MCF 10A (cell line): ENCODE measurements at places on chromosomes 4 and X. TPM values are rescaled to one million over a fixed set of nuclear protein-coding genes. Genes with fewer than 3 reads are reported as not detected.

The FGFRL1 gene
- total RNA-seq: 33.5 and 33.6 TPM in 2 replicates

The PRRG3 gene
- not detected in 2 replicates for total RNA-seq

The PAGE5 gene
- total RNA-seq: not detected in 2 replicates

The HSD17B13 gene
- not detected in 2 replicates for total RNA-seq

The KLB gene
- total RNA-seq: not detected in 2 replicates

The TAF7L gene
- 0.21 TPM in 1 of 2 replicates, not detected in the other for total RNA-seq

The C4orf33 gene
- total RNA-seq: 7.4 and 10.5 TPM in 2 replicates

GRCh38 chr4:165555302-165555701 lies 176.5 kb downstream of the CPE start:
- H3K4me3 ChIP-seq: no peak overlapping the region
- no peak for DNase-seq
- no peak overlapping the region for H3K27ac ChIP-seq
- no peaks in the 10 kb centered on the region for H3K36me3 ChIP-seq
- no peaks in the 10 kb centered on the region for H3K27me3 ChIP-seq

DNA sequence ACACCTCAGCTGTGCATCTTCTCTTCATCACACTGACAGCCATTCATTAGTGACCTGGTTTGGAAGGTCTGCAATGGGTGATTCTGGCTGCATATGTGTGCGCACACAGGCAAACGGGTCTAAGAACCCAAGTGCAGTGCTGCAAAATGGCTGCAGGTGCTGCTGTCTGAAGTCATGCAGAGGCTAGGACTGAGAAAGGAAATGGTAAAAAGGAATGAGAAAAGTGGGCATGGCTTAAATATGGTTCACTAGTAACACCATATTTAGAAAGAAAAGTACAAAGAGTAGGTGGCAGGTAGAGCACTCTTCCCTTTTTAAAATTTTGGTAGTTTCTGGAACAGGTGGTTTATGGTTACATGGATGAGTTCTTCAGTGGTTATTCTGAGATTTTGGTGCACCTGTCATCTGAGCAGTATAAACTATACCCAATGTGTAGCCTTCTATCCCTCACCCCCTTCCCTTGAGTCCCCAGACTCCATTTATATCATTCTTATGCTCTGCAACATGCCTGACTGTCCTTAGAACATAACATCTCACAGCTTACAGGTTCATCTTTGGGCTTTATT lies 78.4 kb downstream of the CCNG2 start:
- H3K4me3 ChIP-seq: no peak overlapping the region
- H3K4me1 ChIP-seq: peaks cover 7% of the 10 kb centered on the region
- peaks cover 33% of the 10 kb centered on the region for H3K27me3 ChIP-seq
- DNase-seq: no peak

DNA sequence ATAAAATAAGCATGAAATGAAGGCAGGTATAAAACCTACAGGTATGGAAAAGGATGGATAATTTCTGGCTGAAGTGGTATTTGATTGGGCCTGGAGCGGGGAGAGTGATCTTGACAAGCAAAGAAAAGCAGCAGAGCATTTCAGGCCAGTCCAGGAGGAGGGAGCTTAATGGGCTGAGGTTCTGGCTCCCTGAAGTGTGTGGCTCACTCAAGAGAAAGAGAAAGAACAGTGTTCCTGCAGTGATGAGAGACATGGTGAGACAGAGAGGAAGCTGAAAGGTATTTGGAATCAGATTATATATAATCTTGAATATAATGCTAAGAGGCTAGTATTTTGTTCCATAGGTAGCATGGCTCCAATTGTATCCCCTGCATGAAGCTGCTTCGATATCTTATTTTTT lies 153.5 kb downstream of the MGST2 start:
- H3K4me1 ChIP-seq: peaks cover 15% of the 10 kb centered on the region
- H3K27ac ChIP-seq: no peak overlapping the region
- H3K36me3 ChIP-seq: no peaks in the 10 kb centered on the region
- H3K27me3 ChIP-seq: no peaks in the 10 kb centered on the region
- no peak overlapping the region for H3K4me3 ChIP-seq
- no peak for DNase-seq

DNA sequence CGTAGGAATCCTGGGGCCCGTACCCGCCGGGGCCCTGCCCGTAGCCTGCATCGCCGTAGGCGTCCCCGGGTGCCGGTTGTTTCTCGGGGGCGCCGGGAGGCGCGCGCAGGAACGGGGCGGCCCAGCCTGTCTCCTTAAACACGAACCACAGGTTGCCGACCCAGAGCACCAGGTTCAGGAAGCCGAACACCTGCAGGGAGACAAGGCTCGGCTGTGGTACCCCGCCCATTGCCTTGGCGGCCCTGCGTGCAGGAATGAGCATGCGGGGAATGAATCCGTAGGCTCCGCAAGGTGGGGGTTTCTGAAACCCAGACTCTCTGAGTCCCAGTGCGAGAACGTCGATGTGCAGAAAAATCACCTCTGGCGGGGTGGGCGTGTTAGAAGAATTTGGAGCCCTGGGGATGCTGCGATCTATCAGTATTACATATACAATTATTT lies 5.4 kb upstream of the PRICKLE3 start:
- peak overlapping the region; percentile 83 for H3K4me3 ChIP-seq
- no peak for DNase-seq
- peaks cover 16% of the 10 kb centered on the region for H3K4me1 ChIP-seq
- no peaks in the 10 kb centered on the region for H3K27me3 ChIP-seq
- peak overlapping the region; percentile 86 for H3K27ac ChIP-seq
- peaks cover 10% of the 10 kb centered on the region for H3K36me3 ChIP-seq

DNA sequence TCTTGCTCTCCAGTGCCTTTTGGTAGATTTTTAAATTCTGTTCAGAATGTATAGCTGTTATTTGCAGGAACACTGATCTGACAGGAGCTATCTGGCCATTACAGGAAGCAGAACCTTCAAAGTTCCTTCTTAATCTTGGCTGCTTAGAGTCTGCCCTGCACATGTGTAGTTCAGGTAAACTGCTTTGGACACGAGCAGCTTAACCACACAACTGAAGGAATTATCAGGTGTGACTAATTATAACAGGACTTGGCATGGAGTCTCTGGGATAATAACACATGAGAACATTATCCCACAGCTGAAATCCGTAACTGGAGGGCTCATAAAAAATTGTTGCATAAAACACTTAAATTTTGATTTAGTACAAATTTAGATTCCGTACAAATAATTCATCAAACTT lies 11.6 kb upstream of the ING2 start:
- peak overlapping the region; percentile 3 for H3K4me3 ChIP-seq
- peak overlapping the region; percentile 2 for H3K27ac ChIP-seq
- peak; percentile 38 for DNase-seq
- H3K36me3 ChIP-seq: peaks cover 7% of the 10 kb centered on the region

DNA sequence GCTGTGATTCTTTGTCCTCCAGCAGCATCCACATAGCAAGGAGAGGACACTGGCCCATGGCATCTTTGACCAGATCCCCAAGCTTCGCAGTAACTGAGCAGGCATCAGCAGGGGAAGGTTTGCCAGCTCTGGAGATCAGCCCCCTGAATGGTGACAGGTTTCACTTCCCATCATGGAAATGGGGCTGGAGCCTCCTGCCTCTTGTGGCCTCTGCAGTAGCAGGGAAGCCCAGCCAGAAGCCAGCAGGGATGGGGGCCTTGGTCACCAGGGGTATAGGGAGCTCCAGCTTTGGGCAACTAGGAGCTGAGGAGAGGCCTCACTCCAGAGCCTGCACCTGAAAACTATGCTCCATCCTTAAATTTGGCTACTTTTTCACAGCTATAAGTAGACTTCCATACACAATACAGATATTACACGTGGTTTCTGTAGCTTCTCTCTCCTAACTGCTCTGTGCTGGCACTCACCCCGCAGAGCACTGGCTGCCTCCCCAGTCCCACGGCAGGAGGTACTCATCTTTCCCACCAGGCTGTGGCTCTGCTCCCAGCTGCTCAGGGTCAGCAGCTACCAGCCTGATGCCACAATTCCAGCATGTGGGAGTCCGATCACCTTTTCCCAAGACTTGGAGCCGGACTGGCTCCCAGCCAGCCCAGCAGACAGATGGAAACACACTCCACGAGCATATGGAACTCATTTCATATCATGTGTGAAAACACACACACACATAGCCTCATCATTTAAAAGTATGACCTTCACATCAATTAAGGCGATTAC lies 2.8 kb downstream of the TMEM271 start:
- no peak overlapping the region for H3K4me3 ChIP-seq
- no peak overlapping the region for H3K27ac ChIP-seq

DNA sequence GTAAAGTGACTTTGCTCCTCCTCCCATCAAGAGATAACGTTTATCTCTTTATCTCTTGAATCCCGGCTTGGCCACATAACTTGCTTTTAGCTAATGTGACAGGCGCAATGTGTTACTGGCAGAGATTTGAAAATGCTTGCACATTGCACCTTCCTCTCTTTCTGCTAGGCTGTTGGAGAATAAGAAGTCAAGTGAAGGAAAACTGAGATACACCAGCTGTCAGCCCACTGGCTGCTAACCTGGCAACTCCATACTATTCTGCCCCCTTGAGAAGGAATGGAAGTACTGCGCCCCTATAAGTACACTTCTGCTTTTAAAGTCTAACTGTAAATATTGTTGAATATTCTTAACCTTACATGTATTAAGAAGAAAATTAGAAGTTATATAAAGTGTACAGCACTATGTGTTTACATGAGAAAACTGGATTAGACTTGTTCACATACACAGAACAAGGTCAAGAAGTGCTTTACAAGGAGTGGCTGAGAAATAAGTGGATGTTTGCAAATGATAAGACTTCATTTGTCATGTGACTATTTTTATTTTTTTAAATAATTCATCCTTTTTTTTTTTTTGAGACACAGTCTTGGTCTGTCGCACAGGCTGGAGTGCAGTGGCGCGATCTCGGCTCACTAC lies 424.5 kb upstream of the CTSO start:
- no peaks in the 10 kb centered on the region for H3K36me3 ChIP-seq
- H3K27me3 ChIP-seq: no peaks in the 10 kb centered on the region
- peak; percentile 38 for DNase-seq
- H3K4me3 ChIP-seq: no peak overlapping the region
- no peaks in the 10 kb centered on the region for H3K4me1 ChIP-seq

DNA sequence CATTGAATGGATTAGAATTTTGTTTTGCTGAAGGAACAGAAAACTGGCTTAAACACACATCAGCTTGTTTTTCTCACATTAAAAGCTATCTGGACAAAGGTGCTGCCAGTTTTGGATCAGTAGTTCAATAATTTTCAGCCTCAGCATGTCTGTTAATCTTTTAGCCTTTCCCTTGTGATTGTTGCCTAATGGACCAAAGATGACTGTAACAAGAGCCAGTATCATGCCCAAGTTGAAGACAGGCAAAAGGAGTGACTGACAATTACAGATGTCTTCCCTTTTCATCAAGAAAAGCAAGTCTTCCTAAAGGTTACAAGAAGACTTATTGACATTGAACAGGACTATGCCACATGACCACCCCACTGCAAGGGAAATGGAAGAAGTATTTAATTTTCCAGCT lies 419.7 kb downstream of the MAPK10 start:
- no peak overlapping the region for H3K4me3 ChIP-seq
- no peaks in the 10 kb centered on the region for H3K36me3 ChIP-seq
- no peaks in the 10 kb centered on the region for H3K27me3 ChIP-seq

DNA sequence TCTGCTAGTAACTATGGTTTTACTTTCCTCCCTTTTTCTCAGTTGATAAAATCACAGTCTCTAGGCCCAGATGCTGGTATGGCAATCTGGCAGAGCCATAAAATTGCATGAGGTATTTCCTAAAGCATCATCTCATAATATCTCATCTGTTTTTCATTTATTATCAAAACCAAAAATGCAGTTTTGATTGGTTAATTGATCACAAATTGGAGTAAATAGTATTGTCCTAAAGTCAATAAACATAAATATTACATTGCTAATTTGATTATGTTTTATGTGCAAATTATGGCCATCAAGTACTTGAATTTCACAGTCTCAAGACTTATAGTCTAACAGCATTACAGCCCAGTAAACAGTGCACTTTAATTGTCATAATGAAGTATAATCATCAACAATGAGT lies 2365.6 kb downstream of the ARAP2 start:
- H3K27me3 ChIP-seq: no peaks in the 10 kb centered on the region
- no peak overlapping the region for H3K4me3 ChIP-seq
- no peak overlapping the region for H3K27ac ChIP-seq
- no peaks in the 10 kb centered on the region for H3K4me1 ChIP-seq
- DNase-seq: no peak
- no peaks in the 10 kb centered on the region for H3K36me3 ChIP-seq

- peaks cover 6% of the 10 kb centered on the region for H3K36me3 ChIP-seq
- peak; percentile 50 for DNase-seq
- no peaks in the 10 kb centered on the region for H3K27me3 ChIP-seq
- H3K4me1 ChIP-seq: peaks cover 21% of the 10 kb centered on the region
These were observed 52.2 kb downstream of the SPATA18 start for GRCh38 chr4:52103319-52103718.

GRCh38 chr4:15893962-15894361 lies 44.6 kb downstream of the FGFBP1 start:
- peak; percentile 97 for DNase-seq
- peaks cover 29% of the 10 kb centered on the region for H3K4me1 ChIP-seq
- no peak overlapping the region for H3K4me3 ChIP-seq
- peak overlapping the region; percentile 99 for H3K27ac ChIP-seq
- H3K27me3 ChIP-seq: no peaks in the 10 kb centered on the region

GRCh38 chr4:17324386-17324830 lies 187.5 kb downstream of the QDPR start:
- DNase-seq: peak; percentile 61
- H3K4me1 ChIP-seq: no peaks in the 10 kb centered on the region
- no peaks in the 10 kb centered on the region for H3K36me3 ChIP-seq
- H3K4me3 ChIP-seq: no peak overlapping the region
